Activated CD4-positive, alpha-beta T cell treated with anti-CD3 and anti-CD28 coated beads, Interleukin-2, amount 10 ng/mL, durations not matched to agents 7 days and 5 days (primary cell): ENCODE measurements at places on chromosomes 13 and 19. TPM values are rescaled to one million over a fixed set of nuclear protein-coding genes. Genes with fewer than 3 reads are reported as not detected.

The KIR2DL1 gene
- not detected for total RNA-seq

The FAAP24 gene
- 7.3 TPM for total RNA-seq

The GAS6 gene
- total RNA-seq: 0.92 TPM

The CGB5 gene
- total RNA-seq: not detected

The HCN2 gene
- 3.2 TPM for total RNA-seq

The UQCR11 gene
- 184 TPM for total RNA-seq

The ZNF556 gene
- total RNA-seq: not detected

The ZNF561 gene
- 25.8 TPM for total RNA-seq

The KIR2DL3 gene
- total RNA-seq: not detected

The GRK1 gene
- not detected for total RNA-seq

DNA sequence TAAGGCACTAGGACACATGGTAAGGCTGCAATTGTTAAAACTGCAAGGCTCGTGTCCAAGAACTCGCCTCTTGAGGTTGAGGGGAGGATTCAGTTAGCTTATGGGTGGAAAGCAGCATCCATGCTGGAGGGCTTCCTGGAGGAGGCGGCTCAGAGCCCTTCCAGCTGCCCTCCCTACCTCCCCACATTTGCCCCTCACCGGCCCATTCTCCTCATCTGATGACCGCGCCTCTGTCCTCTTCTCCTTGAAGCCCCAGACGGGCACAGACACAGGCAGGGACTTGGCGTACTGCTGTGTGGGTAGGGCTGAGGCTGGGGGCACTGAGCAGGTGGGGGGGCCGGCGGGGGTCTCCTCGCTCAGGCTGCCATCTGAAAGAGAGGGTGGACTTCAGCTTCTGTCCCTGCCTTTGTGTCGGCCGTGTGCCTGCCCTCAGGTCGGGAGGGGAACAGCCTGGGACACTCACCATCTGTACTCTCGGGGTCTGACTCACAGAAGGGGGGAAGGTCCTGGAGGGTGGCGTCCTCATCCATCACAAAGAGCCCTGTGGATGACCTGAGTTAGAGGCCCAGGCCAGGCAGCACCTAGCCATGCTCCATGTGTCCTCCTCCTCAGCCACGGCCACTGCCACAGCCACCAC, 4.1 kb upstream of the PNKP start:
- peak overlapping the region; percentile 54 for H3K27ac ChIP-seq
- DNase-seq: no peak
- H3K4me1 ChIP-seq: peaks cover 35% of the 10 kb centered on the region
- peaks cover 7% of the 10 kb centered on the region for H3K36me3 ChIP-seq
- no peak overlapping the region for H3K4me3 ChIP-seq
- no peaks in the 10 kb centered on the region for H3K27me3 ChIP-seq

DNA sequence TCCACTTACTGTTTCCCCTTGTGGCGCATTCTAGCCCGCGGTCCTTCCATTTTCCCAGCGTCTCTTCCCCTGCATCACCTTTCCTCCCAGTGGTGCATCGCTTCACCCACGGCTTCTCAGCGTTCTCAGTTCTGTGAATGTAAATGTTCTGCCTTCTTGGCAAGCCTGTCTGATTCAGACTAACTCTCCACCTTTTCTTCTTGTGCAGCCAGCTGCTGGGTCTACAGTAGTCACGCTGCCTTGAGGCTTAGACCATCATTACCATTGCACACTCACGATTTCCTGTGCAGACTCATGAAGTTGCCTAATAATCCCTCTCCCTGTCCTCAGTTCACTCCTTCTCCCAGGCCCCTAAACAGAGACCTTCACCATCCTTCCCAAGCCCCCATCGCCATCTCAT, 75.0 kb downstream of the DHRS12 start:
- peaks cover 6% of the 10 kb centered on the region for H3K36me3 ChIP-seq

DNA sequence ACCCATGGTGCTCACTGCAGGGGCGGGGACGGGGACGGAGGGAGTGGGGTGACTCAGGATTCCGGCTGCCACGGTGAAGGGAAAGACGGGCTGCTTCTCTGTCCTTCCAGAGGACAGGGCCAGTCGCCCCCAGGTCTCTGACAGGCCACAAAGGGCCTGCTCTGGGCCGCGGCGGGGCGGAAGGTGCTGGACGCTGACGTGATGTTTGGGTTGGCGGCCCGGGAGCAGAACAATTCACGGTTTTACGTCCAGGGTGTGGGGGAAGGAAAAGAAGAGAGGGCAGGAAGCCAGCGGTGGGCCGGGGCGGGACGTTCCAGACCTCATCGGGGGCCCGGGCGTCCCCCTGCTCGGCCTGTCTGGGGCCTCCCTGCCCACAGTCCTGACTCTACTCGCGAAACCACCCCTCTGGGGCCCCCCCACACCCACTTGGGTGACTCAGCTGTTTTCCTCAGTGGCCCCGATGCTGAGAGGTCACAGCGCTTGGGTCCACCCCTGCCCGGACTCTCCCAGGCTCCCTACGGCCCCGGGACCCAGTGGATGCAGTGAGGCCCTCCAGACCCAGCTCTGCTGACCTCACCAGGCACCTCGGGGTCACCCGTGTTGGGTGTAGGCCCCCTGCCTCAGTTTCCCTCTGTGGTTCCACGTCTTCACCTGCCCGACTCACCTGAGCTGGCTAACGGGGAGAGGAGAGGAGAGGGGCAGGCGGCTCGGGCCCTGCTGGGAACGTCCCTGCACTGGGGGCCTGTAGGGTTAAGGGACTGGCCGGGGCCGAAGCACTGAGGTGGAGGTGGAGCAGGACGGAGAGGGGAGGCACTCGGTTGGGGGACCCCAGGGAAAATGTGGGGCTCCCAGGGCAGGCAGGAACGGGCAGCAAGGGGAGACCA, 29.2 kb downstream of the PIP5K1C start:
- no peaks in the 10 kb centered on the region for H3K36me3 ChIP-seq
- DNase-seq: no peak
- H3K27me3 ChIP-seq: no peaks in the 10 kb centered on the region
- H3K4me1 ChIP-seq: peaks cover 16% of the 10 kb centered on the region

GRCh38 chr19:35346193-35347052, 1.3 kb upstream of the FFAR1 start:
- H3K4me1 ChIP-seq: peaks cover 37% of the 10 kb centered on the region
- peaks cover 3% of the 10 kb centered on the region for H3K27me3 ChIP-seq
- peak overlapping the region; percentile 27 for H3K27ac ChIP-seq
- no peaks in the 10 kb centered on the region for H3K36me3 ChIP-seq
- peak overlapping the region; percentile 40 for H3K4me3 ChIP-seq

GRCh38 chr19:11475861-11476260, 5.0 kb downstream of the ELAVL3 start:
- H3K27ac ChIP-seq: no peak overlapping the region
- peaks cover 41% of the 10 kb centered on the region for H3K27me3 ChIP-seq
- H3K4me3 ChIP-seq: no peak overlapping the region

GRCh38 chr13:83815598-83815997, 66.7 kb downstream of the SLITRK1 start:
- no peak overlapping the region for H3K27ac ChIP-seq
- H3K36me3 ChIP-seq: no peaks in the 10 kb centered on the region
- no peak for DNase-seq
- H3K4me1 ChIP-seq: no peaks in the 10 kb centered on the region

DNA sequence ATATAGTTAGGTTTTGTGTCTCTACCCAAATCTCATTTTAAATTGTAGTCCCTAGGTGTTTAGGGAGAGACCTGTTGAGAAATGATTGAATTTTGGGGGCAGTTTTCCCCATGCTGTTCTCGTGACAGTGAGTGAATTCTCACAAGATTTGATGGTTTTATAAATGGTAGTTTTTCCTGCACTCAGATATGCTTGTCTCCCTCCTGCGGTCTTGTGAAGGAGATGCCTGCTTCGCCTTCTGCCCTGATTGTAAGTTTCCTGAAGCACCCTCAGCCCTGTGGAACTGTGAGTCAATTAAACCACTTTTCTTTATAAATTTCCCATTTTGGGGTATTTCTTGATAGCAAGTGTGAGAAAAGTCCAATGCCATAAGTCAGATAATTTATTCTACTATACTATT, 1977.5 kb upstream of the PCDH20 start:
- no peak overlapping the region for H3K4me3 ChIP-seq
- no peak for DNase-seq
- H3K27me3 ChIP-seq: no peaks in the 10 kb centered on the region
- no peaks in the 10 kb centered on the region for H3K36me3 ChIP-seq
- H3K4me1 ChIP-seq: no peaks in the 10 kb centered on the region
- no peak overlapping the region for H3K27ac ChIP-seq

DNA sequence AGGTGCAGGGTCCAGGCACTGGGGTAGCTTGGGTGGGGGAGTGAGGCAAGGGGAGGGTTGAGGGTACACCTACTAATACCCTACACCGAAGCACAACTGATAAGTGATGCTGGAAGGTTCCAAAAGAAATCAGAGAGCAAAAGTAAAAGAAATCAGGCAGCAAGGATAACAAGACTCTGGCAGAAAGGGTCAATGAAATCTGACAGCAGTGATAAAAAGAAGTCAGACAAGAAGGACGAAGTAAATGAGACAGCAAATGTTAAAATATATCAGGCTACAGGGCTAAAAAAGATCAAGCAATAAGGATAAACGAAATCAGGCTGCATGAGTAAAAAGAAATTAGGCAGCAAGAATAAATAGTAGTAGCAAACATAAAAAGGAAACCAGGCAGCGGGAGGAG, 4.7 kb downstream of the LRFN3 start:
- H3K4me3 ChIP-seq: no peak overlapping the region
- H3K4me1 ChIP-seq: peaks cover 32% of the 10 kb centered on the region
- no peak overlapping the region for H3K27ac ChIP-seq

DNA sequence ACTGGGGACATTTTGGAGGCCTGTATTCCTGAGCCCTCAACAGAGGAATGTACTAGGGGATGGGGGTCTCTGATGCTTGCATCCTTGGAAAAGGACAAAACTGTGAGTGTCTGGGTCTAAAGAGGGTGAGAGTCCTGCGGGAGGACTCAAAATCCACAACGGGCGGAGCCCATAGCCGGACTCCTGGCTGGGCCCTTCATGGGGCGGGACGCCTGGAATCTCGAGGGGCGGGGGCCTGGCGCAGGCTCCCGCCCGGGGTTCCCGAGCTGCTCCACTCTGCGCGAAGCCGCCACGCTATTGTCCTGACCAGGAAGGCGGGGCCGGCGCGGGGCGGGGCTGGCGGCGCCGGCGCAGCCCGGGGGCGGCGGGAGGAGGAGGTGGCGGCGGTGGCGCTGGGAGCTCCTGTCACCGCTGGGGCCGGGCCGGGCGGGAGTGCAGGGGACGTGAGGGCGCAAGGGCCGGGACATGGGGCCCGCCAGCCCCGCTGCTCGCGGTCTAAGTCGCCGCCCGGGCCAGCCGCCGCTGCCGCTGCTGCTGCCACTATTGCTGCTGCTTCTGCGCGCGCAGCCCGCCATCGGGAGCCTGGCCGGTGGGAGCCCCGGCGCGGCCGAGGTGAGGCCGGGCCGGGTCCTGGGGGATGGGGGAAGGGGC, at the start of gene APLP1:
APLP1 (plus strand) TSS at position 403 of the 651 bp plus-strand sequence; CDS start at position 466, 63 bp downstream.
- H3K36me3 ChIP-seq: no peaks in the 10 kb centered on the region
- H3K27me3 ChIP-seq: peaks cover 37% of the 10 kb centered on the region
- peaks cover 18% of the 10 kb centered on the region for H3K4me1 ChIP-seq
- peak within 1 kb of the TSS; percentile 52 for H3K4me3 ChIP-seq
- DNase-seq: peak; percentile 59

DNA sequence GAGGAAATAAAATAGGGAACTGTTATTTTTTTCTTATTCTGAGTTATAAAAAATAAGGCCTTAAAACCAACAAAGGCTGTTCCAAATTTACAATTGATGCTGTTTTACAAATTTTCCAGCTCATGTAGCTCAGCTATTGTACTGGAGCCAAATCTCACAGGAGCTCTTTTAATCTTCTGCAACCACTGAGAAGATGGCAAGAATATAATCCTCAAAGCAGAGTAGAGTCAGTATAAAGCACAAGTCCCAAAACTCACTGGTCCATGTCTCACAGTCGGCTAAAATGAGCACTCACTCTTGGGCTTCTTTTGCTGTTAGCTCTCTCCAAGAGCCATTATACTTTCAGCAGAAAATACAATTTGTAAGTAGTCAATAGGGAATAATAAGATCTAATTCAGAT, 1074.4 kb upstream of the PRR20A start:
- no peak for DNase-seq
- H3K27me3 ChIP-seq: no peaks in the 10 kb centered on the region
- no peak overlapping the region for H3K27ac ChIP-seq
- no peaks in the 10 kb centered on the region for H3K4me1 ChIP-seq
- no peaks in the 10 kb centered on the region for H3K36me3 ChIP-seq

DNA sequence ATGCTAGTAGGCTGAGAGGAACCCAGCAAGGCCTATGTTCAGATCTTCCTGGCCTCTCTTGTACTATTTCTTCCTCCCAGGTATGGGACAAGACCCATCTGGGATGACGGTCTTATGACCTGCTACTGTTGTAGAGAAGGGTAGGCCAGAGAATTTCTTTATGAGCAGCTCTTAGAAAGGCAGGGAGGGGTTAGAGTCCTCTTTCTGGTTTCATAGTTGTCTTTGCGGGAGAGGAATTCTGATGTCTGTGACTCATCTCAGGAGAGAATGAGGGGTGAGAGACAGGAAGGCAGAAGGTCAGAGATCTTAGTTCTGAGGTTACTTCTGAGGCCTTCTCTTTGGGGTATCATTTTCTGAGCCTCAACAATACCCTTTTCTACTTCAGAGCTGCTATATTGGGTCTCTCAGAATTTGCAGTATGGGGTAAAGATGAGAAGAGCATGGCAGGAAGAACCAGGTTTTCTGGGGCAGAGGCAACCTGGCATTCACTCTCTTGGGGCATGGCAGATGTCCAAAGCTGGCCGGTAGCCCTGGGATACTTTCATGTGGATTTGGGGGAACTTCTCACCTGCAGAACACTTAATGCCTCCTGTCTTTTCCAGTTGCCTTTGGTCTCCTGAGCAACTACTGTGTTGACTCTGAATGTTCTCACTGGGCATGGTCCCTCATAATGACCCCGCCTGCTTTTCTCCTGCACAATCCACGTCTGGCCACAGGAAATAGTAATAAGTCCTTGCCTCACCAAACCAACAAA, 154.4 kb downstream of the GGACT start:
- no peak overlapping the region for H3K27ac ChIP-seq
- peaks cover 11% of the 10 kb centered on the region for H3K36me3 ChIP-seq
- no peak overlapping the region for H3K4me3 ChIP-seq
- DNase-seq: no peak
- no peaks in the 10 kb centered on the region for H3K27me3 ChIP-seq

DNA sequence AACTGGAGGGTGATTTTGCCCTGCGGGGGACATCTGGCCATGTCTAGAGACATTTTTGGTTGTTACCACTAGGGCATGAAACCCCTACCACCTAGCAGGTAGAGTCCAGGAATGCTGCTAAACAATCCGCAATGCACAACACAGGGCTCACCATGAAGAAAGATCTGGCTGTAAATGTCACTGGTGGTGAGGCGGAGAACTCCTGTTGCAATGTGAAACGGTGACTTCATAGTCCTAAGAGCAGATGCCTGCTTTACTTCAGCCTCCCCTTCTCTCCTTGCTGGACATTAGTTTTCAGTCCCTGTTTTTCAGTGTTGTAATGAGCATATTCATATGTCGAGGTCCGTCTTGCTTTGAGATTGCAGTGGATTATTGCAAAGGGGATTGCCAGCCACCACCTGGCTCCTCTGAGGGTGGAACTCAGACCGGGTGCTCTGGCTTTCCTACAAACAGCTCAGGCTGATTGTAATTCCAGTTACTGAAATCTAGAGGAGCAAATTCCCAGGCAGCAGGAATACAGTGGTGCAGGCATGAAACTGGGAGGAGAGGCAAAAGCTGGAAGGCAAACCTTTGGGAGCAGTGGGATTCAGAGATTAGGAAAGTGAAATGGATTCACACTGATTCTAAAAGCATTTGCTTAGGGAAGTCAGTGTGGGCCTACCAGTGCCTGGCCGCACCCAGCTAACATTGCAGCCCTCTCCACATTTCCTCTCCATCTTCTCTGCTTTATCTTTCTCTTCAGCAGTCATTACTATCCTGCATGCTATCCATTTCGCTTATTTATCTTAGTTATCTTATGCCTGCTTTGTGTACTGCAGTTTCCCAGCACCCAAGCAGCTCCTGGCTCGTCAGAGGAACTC, 76.1 kb upstream of the PCDH8 start:
- H3K4me1 ChIP-seq: no peaks in the 10 kb centered on the region
- no peak overlapping the region for H3K27ac ChIP-seq
- no peaks in the 10 kb centered on the region for H3K36me3 ChIP-seq
- H3K4me3 ChIP-seq: no peak overlapping the region
- DNase-seq: no peak
- peaks cover 4% of the 10 kb centered on the region for H3K27me3 ChIP-seq
